ENCODE measurements at places on chromosomes 3 and 15. TPM values are rescaled to one million over a fixed set of nuclear protein-coding genes. Genes with fewer than 3 reads are reported as not detected.

XYLB gene
- total RNA-seq, result 2.0 TPM

C3orf70 gene
- total RNA-seq, result 0.29 TPM

NMNAT3 gene
- total RNA-seq, result under 0.01 TPM

LEKR1 gene
- total RNA-seq, result 0.58 TPM

PBRM1 gene
- total RNA-seq, result 22.5 TPM

CLN6 gene
- 23.7 TPM for total RNA-seq

CCR3 gene
- not detected for total RNA-seq

STAB1 gene
- 1.9 TPM for total RNA-seq

CPN2 gene
- not detected for total RNA-seq

ADCY5 gene
- not detected for total RNA-seq

GPR15 gene
- not detected for total RNA-seq

TRIM42 gene
- not detected for total RNA-seq

ADAMTS7 gene
- total RNA-seq, result 3.2 TPM

SLC9A9 gene
- total RNA-seq, result 1.8 TPM

KLHL18 gene
- 22.5 TPM for total RNA-seq

MORC1 gene
- not detected for total RNA-seq

SHQ1 gene
- 15.1 TPM for total RNA-seq

MINAR1 gene
- total RNA-seq, result 0.86 TPM

KLHL40 gene
- total RNA-seq, result not detected

SCG5 gene
- 10.7 TPM for total RNA-seq

SNTN gene
- total RNA-seq, result not detected

CGNL1 gene
- not detected for total RNA-seq

MESP2 gene
- under 0.01 TPM for total RNA-seq

PLA2G4B gene
- 1.4 TPM for total RNA-seq

MST1R gene
- 0.53 TPM for total RNA-seq

LNP1 gene
- 2.1 TPM for total RNA-seq

SYNM gene
- total RNA-seq, result 1.1 TPM

ECE2 gene
- not detected for total RNA-seq

Measured in myometrial cell (primary cell).